Glutamatergic neuron (in vitro differentiated cells): ENCODE measurements at places on chromosomes 2 and 18. TPM values are rescaled to one million over a fixed set of nuclear protein-coding genes. Genes with fewer than 3 reads are reported as not detected.

GRCh38 chr18:79917169-79917852 lies 34.1 kb downstream of the SLC66A2 start:
- H3K27ac ChIP-seq, result no peak overlapping the region
- peaks cover 14% of the 10 kb centered on the region for H3K27me3 ChIP-seq
- peaks cover 2% of the 10 kb centered on the region for H3K4me1 ChIP-seq
- no peak overlapping the region for H3K4me3 ChIP-seq
- peaks cover 18% of the 10 kb centered on the region for H3K36me3 ChIP-seq

DNA sequence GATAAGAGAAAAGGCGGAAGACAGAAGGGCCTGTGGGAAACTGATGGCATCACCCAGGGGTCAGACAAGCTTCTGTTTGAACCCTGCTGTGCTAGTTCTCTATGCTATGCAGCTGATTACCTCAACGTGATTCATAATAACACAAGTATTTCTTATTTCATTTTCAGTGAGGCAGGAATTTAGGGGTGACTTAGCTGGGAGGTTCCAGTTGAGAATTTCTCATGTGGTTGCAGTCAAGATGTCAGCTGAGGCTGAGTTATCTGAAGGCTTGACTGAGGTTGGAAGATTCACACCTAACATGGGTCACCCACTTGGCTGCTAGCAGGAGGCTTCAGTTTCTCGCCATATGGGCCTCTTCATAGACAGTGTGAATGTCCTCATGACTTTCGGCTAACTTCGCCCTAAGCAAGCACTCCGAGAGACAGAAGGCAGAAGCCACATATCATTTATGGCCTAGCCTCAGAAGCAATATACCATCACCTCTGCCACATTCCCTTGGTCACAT lies 34.0 kb upstream of the TMEM131 start:
- no peaks in the 10 kb centered on the region for H3K4me1 ChIP-seq
- H3K4me3 ChIP-seq, result no peak overlapping the region
- no peak overlapping the region for H3K27ac ChIP-seq
- no peak for DNase-seq
- H3K36me3 ChIP-seq, result no peaks in the 10 kb centered on the region

DNA sequence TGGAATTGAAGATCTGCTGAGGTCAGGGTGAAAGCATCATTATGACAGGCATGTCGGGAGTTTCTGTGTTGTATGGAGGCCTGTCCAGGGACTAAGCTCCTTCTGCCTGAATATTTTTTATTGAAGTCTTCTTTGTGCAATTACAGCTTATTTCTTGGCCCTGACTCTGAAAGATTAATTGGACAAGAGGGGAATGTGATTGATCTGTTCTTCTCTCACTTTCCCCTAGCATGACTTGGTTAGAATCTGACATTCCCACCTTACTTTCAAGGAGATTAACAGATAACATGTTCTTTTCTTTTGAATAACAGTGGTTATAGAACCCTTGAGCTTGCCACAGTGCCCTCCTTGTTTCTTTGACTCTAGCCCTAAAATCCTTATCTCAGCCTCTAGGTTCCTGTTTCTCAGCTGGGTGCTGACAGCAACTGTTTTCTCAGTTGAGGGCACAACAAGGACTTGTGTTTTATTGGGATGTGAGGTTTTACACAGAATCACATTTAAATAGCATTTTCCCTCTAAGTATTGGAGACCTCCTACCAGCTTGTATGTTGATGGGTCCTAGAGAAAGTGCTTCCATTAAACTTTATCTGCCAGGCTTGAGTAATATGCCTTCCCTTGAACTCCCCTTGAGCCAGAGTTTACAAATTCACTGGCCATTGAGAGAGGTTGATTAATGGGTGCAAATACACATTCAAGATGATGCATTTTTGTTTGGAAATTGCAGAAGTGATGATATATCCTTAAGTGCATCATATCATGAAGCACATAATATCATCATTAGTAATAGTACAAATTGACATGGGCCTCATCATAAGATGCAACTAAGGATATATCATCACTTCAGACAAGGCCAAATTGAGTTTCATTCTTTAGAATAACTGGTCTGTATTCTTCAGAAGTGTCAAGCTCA lies 12.5 kb downstream of the TTLL4 start:
- H3K27ac ChIP-seq, result no peak overlapping the region
- peaks cover 2% of the 10 kb centered on the region for H3K27me3 ChIP-seq
- H3K4me3 ChIP-seq, result no peak overlapping the region
- no peak for DNase-seq

DNA sequence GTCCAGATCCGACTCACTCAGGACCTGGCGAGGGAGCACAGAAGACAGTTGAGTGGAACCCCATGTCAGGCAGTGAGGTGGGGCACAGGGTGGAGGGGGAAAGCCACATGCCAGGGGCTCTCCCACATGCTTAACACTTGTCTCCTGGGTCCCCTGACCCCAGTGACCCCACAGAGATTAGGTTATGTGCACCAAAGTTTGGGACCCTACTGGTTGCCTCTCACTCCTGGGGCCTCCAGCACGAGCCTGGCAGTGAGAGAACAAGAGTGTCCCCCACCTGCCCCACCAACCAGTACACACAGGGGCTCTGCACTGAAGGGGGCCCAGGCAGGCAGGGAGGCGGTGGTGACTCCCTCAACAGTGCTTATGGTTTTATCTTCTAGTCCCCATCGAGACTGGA lies 58.3 kb downstream of the CIB4 start:
- H3K27me3 ChIP-seq, result peaks cover 7% of the 10 kb centered on the region
- DNase-seq, result peak; percentile 2
- H3K27ac ChIP-seq, result no peak overlapping the region
- no peaks in the 10 kb centered on the region for H3K4me1 ChIP-seq
- no peaks in the 10 kb centered on the region for H3K36me3 ChIP-seq
- H3K4me3 ChIP-seq, result no peak overlapping the region

GRCh38 chr2:71713581-71714580 lies 260.5 kb downstream of the DYSF start:
- H3K27ac ChIP-seq, result no peak overlapping the region
- H3K4me3 ChIP-seq, result no peak overlapping the region
- DNase-seq, result no peak
- no peaks in the 10 kb centered on the region for H3K27me3 ChIP-seq
- H3K36me3 ChIP-seq, result no peaks in the 10 kb centered on the region

DNA sequence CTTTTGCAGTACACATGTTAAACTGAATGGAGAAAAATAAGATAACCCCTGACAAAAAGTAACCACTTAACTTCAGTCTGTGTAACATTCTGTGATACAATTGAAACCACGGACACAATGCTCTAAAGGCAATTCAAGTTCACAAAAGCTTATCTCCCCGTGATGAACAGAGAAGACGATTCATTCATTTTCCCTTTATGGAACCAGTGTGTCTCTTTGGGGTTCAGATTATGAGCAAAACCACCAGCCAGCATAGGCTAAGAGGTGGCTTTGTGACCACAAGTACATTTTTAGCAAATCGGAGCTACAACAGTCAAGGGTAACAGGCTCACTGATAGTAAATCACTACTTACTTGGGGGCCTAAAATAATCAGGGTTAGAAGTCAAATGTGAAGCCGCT lies 120.6 kb upstream of the SMAD7 start:
- H3K36me3 ChIP-seq, result no peaks in the 10 kb centered on the region
- H3K4me1 ChIP-seq, result peaks cover 7% of the 10 kb centered on the region
- H3K4me3 ChIP-seq, result no peak overlapping the region
- peaks cover 4% of the 10 kb centered on the region for H3K27me3 ChIP-seq

DNA sequence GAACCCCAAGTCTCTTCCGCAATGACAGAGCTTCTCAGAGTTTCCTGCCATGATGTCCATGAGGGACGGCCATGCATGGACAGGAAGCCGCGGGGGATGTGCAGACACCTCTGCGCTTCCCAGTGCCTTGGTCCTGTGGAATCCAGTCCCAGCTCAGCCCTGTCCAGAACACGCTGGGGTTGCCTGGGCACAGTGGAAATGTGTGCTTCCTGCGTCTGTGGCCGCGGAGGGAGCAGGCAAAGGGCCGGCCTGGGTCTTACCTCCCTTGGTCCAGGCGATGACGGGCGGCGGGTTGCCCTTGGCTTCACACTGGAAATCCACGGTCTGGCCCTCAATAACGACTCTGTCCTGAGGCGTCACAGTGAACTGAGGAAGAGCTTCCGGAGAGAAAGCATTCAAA lies 79.6 kb downstream of the PXDN start:
- DNase-seq, result no peak
- no peak overlapping the region for H3K27ac ChIP-seq
- H3K4me1 ChIP-seq, result peaks cover 1% of the 10 kb centered on the region
- peaks cover 17% of the 10 kb centered on the region for H3K36me3 ChIP-seq
- H3K27me3 ChIP-seq, result peaks cover 5% of the 10 kb centered on the region
- H3K4me3 ChIP-seq, result no peak overlapping the region

- H3K4me3 ChIP-seq, result no peak overlapping the region
- no peak overlapping the region for H3K27ac ChIP-seq
- no peaks in the 10 kb centered on the region for H3K27me3 ChIP-seq
- no peak for DNase-seq
- no peaks in the 10 kb centered on the region for H3K36me3 ChIP-seq
Measured at GRCh38 chr2:44079686-44080085, 83.9 kb upstream of the LRPPRC start.

GRCh38 chr2:171394164-171394740 lies 39.5 kb downstream of the METTL8 start:
- H3K4me1 ChIP-seq, result peaks cover 2% of the 10 kb centered on the region
- no peaks in the 10 kb centered on the region for H3K36me3 ChIP-seq
- no peak for DNase-seq
- H3K27ac ChIP-seq, result no peak overlapping the region
- no peak overlapping the region for H3K4me3 ChIP-seq
- H3K27me3 ChIP-seq, result no peaks in the 10 kb centered on the region

DNA sequence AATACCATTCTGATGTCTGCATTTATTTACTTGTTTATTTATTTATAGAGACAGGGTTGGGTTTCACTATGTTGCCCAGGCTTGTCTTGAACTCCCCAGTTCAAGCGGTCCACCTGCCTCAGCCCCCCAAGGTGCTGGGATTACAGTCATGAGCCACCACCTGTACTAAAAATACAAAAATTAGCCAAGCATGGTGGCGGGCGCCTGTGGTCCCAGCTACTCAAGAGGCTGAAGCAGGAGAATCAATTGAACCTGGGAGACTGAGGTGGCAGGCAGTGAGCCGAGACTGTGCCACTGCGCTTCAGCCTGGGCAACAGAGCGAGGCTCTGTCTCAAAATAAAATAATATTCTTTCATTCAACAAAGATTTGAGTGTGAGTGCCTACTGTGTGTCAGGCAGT lies 2.0 kb upstream of the ATP8B1 start:
- DNase-seq, result no peak
- no peak overlapping the region for H3K4me3 ChIP-seq
- no peak overlapping the region for H3K27ac ChIP-seq
- H3K27me3 ChIP-seq, result peaks cover 19% of the 10 kb centered on the region
- H3K36me3 ChIP-seq, result peaks cover 5% of the 10 kb centered on the region

GALNT3 gene
- 1.3 TPM for total RNA-seq

SP110 gene
- total RNA-seq, result 1.3 TPM

TMEM150A gene
- total RNA-seq, result 18.1 TPM
